ENCODE measurements at places on chromosomes 16 and 17.

DNA sequence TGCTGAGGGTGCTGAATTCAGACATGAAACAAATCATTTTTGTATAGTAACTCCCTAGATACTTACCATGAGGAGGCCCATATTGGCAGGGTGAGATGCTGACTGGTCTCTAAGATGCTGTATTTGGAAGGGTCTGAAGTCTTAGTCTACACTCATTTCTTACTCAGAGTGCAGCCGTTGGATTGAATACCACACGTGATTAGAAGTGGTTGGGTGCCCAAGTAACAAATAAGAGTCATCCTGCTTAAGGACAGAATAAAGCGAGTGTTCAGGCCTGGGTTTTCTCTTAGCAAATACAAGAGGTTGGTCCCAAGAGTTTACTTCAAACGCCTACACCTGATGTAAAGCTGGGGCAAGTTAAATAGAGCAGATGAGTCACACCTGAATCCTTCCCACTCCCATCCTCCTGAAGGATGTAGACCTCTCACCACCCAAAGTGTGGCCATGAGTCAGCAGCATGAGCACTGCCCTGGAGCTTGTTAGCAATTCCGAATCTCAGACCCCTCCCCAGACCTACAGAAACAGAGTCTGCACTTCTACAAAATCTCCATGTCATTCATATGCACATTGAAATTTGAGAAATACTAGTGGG lies 284.6 kb upstream of the CDH5 start:
- peak; percentile 13 for DNase-seq

GRCh38 chr16:3035972-3036725 lies 595 bp downstream of the BICDL2 start:
- no peak for DNase-seq

- DNase-seq: no peak
These were observed 1.7 kb downstream of the MLYCD start for GRCh38 chr16:83900571-83900970.

GRCh38 chr17:37605813-37606505 lies 3.3 kb downstream of the SYNRG start:
- DNase-seq: no peak

DNA sequence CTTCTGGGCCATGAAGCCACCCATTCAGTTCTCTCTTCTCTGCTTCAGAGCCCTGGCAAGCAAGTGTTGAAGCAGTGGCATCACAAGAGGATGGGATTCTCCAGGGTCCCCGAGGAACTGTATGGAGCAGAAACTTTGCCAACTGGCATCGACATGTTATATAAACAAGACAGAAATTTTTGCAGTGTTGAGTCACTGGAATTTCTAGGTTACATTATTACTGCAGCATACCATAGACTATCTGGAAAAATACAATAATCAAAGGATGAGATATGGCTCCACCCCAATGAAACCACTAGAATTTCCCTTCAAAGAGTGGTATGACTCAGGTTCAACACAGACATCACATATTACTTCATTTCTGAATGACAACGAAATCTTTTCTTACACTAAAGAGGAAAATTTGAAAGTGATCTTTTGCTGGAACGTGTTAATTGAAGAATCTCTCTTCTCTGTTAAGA lies 343.0 kb upstream of the DYNLRB2 start:
- peak; percentile 86 for DNase-seq

- DNase-seq: no peak
These were observed 2.3 kb downstream of the CASKIN2 start for GRCh38 chr17:75512926-75513640.

DNA sequence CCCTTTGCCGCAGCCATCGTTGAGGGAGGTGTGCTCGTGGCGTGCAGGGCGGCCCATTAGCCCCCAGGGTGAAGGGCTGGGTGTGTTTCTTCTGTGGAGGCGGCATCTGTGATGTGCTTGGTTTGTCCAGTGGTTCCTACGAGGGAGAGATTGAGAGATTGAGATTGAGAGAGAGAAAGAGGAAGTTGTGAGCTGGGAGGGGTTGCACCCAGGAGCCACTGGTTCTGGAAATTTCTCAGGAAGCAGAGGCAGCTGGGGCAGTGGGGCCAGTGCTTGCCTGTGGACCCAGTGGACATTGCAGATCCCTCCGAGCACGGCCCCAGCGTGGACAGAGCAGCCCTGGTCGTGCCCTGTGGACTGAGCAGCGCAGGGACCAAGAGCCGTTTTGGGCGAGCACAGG lies 72.0 kb upstream of the ZNF750 start:
- no peak for DNase-seq

DNA sequence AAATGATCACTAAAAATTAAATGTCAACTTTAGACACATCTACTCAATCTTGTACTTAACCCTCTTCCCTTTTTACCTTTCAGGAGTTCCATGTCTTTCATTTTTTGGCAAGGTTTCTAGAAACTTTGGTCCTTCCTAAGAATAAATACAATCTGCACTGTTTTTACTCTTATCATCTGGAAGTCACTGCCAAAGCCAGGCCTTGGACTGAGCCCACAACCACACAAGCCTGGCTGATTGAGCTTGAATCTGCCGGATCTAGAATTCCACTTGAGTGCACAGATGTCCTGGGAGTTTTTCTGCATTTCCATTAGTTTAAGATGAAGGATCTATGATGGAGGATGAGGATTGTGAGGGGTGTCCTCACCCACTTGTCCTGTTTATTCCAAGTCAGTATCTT lies 126.1 kb downstream of the VPS53 start:
- DNase-seq: no peak

DNA sequence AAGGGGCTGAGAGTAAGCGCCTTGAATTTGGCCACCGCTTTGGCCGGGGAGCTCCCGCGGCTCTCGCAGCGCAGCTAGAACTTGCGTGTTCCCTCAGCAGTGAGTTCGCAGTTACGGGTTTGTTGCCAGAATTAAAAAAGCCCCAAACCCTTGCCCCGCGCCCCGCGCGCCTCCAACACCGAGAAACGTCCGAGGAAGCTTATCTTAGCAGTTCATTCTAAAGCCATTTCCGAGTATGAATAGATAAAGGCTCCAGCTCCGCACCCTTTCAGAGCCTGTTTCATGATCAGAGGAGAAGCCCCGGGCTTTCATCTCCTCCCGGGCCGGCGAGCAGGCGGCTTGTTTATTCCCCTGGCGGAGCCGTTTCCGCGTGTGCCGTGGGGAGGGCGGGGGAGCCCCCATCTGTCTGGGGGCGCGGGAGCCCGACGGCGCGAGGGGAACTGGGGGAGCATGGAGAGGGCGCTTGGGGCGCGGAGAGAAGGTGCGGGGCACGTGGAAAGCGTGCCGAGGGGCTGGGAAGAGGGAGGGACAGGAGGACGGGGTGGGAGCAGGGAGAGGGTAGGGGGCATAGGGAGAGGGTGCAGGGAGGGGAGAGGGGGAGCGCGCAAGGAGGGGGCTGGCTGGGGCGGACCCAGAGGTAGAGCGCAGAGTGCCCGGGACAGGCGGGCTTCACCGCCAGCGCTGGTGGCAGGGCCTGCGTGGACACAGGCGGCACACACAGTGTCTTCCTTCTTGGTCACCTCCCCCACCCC lies 9.9 kb downstream of the TBX4 start:
- DNase-seq: no peak

- DNase-seq: no peak
These were observed 25.6 kb downstream of the PMP22 start for GRCh38 chr17:15239491-15239890.

DNA sequence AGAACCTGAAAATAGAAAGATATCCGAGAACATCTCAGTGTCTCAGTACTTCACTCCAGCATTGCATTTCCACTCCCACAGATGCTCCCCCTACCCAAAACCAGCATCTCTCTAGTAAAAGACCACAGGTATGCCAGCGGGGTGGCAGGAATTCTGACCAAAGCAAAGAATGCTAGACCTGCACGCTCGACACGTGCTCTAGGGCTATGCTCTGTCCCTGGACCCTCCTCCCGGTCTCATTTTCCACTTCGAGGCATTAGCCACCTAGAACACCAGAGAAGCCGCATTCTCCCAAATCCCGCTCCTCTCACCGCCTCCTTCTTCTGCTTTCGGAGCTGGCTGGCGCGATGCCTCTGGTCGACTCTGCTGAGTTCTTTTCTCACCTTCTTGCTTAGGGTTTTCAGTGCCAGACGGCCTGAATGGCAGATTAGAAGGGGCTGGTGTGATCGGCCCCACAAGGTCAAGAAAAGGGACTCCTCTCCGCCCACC lies 487 bp downstream of the TSR1 start:
- peak; percentile 12 for DNase-seq

Measured in AG08395 (cell line).